ENCODE measurements at places on chromosomes 5 and 9.

- DNase-seq = no peak
Measured at GRCh38 chr5:154298065-154298464, 107.5 kb downstream of the GALNT10 start.

DNA sequence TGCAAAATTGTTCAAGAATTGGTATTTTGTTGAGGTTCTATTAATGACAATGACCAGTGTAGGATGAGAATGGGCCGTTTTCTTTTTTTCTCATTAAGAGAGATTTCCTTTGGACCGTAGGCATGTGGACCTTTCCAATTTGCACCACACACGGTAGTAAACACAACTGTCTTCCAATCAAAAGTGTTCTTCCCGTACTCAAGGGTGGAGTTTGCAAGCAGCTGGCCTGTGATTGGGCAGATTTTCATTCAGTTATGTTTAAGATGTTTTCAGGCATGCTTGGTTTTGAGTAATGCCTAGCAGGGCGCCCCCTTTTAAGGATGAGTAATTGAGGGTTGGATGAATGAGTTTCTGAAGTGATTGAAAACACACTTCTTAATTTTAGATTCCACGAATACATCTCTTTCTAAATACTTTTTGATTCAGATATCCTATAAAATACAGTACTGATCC lies 2.5 kb downstream of the KDM3B start:
- DNase-seq = no peak

GRCh38 chr5:96751203-96752169 lies 56.3 kb downstream of the ERAP1 start:
- DNase-seq = no peak

DNA sequence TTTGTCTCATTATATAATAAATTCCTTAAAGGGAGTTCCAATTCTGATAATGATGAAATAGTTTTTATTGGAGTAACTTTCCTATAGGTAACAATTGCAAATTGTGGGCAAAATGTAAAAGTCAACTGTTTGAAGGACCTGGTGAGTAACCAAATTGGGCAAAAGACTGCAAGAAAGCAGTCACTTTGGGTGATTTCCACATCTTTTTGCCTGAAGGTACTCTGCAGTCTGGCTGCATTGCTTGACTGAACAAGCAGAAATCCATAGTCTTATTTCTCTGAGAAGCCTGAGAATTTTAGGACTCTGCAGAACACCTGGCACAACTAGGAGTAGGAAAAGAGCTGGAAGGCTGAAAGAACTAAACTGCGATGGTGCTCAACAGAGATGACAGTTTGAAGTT lies 114.9 kb downstream of the HOMER1 start:
- no peak for DNase-seq

GRCh38 chr5:24633715-24634325 lies 11.0 kb downstream of the CDH10 start:
- no peak for DNase-seq

GRCh38 chr5:178547753-178548415 lies 42.3 kb downstream of the COL23A1 start:
- no peak for DNase-seq

- no peak for DNase-seq
Measured at GRCh38 chr5:154049636-154050035, 10.9 kb downstream of the MFAP3 start.

- DNase-seq = no peak
Measured at GRCh38 chr9:133726401-133727276, 11.5 kb downstream of the SARDH start.

- DNase-seq = no peak
Measured at GRCh38 chr5:132001647-132002561, 9.6 kb downstream of the ACSL6 start.

DNA sequence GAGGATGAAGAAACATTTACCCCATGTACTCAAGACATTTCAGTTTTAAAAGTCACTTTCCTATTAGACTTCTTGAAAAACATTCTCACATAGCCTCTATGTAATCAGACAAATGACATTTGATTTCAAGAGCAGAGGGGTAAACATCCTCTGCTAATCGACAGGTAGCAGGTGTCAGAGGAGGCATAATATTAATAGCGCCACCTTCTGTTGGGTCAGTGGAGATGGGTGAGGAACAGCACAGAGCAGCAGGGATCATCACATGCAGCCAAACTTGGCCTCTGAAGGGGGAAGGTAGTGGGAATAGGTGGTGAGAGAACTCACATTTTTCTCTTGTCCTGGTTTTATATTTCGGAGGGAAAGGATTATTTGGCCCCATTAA lies 3.3 kb upstream of the LSM11 start:
- no peak for DNase-seq

DNA sequence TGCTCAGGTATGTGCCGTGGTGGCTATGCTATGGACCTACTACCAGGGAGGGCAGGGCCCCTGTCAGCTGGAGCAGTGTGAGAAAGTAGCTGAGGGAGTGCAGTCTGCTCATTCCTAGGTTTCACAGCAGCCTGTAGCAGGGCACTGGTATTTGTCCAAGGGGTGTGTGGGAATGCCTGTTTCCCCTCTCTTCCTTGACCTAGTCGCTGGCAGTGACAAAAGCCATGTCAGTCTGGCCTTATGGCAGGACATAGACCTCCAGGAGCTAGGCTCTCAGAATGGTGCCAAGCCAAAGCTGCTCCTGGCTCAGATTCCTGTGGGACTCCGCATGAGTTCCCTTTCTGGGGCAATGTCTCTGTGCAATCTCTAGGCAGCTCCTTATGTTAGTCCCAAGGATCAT lies 253.9 kb upstream of the TYRP1 start:
- DNase-seq = no peak

DNA sequence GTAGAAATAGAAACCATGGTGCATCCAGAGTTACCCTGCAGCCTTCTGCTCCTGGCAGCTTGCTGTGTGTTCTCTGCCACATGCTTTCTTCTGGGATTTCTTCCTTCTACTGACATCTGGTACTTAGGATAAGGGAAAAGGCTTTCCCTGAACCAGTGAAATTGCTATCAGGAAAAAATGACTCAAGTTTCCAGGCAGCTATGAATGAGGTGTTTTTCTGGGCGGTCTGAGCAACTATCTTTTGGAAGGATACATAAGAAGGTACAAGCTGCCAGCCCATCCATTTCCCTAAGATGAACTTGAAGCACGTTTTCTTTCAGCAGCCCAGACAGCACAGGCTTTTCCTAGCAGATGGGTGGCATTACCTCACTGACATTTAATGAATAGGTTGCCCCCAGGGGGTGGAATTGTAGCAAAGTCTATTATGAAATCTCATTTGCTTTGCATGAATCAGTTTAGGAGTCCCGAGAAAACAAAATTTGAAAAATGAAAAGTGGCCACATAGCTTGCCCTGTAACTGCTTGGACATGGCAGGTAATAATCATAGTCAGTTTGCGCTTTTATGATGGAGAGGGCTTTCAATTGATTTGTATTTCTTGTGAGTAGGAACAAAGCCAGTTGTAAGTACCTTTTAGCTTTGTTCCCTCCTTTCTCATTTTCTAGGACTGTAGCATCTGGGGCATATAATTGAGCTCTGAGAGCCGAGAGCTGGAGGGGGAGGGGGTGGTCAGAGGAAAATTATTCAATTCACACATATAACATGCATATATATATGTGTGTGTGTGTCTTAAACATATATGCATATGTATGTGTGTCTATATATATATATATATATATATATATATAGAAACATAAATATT lies 108.5 kb downstream of the C9orf152 start:
- no peak for DNase-seq

- no peak for DNase-seq
Measured at GRCh38 chr5:142551338-142552067, 134.4 kb downstream of the FGF1 start.

- no peak for DNase-seq
Measured at GRCh38 chr5:78008356-78008967, 232.3 kb upstream of the TBCA start.

DNA sequence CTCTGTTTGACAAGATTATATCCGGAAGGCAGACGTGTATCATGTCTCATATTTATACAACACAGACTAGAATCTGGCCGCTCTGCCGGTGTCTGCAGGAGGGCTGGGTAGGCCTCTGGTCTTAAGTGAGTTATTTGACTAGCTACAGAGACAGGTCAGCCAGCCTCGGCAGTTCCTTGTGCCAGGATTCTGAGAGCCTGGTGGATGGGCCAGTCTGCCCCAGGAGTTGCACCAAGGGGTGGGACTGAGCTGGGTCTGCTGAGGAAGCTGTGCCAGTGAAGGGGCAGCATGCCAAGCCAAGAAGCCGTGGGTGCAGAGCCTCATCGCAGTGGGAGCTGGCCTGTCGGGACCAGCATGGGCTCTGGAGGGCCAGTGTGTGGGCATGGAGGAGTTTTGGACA lies 7.1 kb downstream of the SNX18 start:
- DNase-seq = no peak

- no peak for DNase-seq
Measured at GRCh38 chr5:76273206-76273885, 129.7 kb upstream of the IQGAP2 start.

- DNase-seq = no peak
Measured at GRCh38 chr9:120616966-120617935, 37.3 kb upstream of the CDK5RAP2 start.

DNA sequence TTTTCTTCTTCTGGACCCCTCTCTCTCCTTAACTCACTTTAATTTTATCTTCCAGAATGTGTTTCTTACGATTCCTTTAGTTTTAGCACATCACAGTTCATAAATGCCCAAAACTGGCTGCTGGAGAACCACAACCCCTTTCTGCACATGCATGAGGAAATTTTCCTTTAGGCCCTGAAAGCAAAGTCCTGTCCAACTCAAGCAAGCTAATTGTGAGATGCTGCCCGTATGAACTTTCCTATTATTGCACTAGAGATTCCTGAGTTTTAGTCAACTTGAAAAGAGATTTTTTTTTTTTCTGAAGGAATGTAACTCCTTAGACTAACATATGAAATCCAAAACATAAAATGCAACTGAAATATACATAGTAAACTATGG lies 52.1 kb upstream of the DAB2 start:
- DNase-seq = no peak

DNA sequence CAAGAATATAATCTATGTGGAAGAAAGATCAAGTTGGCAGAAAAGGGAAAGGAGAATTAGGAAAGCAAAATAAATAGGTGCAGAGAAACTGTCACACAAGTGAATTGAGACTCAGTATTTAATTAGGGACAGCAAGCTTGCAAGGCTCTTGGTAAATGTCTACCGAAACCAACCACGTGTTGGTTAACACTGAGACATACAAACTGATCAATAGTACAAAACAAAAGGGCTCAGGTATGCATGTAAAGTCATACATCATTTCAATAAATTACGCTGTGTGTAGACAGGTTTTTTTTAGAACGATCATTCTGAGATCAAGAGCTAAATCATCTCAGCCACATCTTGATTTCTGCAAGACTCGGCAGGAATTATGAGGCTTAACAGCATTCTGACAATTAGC lies 225.4 kb downstream of the EBF1 start:
- DNase-seq = no peak

- no peak for DNase-seq
Measured at GRCh38 chr5:142100307-142100706, 8.3 kb upstream of the NDFIP1 start.

- no peak for DNase-seq
Measured at GRCh38 chr9:128159522-128159783, 612 bp upstream of the BBLN start.

- DNase-seq = no peak
Measured at GRCh38 chr5:134140530-134141201, 26.2 kb downstream of the TCF7 start.

DNA sequence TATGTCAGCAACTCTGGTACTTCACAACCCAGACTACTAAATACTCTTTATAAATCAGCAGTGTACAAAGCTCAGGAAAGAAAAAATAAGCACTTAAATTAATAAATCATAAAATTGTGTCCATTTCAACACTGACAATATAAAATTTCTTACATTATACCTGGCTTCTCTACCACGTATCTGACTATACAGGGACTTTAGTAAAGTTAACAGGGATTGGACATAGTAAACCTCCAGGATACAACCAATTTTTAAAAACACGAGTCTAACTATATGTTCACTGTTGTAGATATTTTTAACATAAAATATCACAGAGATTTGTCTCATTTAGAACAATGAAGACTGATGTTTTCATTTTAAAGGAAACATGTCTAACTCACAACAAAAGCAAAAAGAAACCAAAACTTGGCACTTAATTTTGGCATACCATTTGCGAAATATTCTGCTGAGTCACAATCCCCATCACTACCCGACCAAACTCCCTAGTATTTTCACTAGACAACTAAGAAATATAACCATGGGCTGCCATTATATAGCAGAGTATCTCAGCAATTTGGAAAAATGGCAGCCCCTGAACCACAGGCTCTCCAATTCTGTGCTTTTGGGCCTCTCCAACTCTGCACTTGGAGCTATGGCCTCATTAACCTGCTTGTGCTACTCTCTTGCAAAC lies 14.4 kb downstream of the FAM169A start:
- DNase-seq = no peak

GRCh38 chr5:132214491-132214890 lies 13.2 kb downstream of the P4HA2 start:
- no peak for DNase-seq

DNA sequence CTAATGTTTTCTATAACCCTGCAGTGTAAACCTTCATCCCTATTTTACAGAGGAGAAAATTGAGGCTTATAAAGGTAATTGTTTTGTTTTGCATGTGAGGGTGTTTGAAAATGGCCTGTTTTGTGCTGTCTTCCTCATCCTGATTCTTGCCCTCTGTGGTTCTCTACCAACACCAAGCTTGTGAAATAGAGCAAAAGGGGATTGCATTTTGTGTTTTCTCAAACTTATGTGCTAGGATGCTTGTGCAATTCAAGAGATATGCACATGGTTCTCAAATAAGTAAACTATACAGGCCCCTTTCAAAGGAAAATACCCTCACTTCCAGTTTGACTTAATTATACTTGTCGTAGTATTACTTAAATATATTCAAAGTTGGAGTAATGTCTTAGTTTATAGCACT lies 17.2 kb downstream of the PAM start:
- DNase-seq = no peak

- DNase-seq = no peak
Measured at GRCh38 chr9:121638901-121639592, 12.4 kb upstream of the DAB2IP start.

DNA sequence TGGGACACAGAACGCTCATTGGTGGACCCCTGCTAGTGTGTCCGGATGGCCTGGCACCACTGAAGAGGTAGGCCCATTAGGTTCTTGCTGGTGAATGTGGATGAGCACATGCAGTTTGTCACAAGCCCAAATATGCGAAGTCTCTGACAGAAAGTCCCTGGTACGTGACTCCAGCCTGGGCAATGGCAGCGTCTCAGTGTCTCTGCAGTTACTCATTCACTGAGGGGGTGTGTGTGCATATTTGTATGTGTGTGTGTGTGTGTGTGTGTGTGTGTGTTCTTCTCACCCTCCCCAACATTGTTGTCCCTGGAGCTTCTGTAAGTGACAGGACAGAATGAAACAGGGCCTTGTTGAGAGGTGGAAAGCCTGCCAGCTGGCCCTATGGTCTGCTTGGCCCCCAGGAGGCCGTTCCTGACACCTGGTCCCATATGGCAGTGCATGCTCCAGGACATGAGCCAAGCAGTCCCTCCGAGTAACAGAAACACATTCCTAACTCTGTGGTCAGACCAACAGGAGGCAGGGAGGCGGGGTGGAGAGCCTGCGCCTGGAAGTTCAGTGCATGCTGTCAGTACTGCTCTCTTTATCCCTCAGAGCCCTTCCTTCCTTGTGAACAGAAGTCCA lies 169.9 kb downstream of the SLC28A3 start:
- DNase-seq = no peak

All from esophagus squamous epithelium (tissue), 5 donors.